GM13977 (cell line): ENCODE measurements at places on chromosomes 7 and 10.

DNA sequence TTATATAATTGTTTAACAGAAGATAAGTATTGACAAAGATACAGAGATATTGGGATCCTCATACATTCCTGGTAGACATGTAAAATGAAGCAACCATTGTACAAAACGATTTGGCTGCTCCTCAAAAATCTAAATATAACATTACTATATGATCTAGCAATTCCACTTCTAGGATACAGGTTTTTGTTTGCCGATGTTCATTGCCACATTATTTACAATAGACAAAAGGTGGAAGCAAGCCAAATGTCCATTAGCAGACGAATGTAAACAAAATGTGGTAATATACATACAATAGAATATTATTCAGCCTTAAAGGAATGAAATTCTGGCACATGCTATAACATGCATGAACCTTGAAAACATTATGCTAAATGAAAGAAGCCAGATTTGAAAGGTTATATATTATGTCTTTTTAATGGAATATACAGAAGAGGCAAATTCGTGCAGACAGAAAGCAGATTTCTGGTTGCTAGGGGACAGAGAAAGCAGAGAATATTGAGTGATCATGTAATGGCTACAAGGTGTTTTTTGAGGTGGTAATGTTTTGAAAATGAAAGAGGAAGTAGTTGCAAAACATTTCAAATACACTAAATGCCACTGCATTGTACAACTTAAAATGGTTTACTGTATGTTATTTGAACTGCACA, 44.9 kb downstream of the POLR1F start:
- DNase-seq = peak; percentile 44

DNA sequence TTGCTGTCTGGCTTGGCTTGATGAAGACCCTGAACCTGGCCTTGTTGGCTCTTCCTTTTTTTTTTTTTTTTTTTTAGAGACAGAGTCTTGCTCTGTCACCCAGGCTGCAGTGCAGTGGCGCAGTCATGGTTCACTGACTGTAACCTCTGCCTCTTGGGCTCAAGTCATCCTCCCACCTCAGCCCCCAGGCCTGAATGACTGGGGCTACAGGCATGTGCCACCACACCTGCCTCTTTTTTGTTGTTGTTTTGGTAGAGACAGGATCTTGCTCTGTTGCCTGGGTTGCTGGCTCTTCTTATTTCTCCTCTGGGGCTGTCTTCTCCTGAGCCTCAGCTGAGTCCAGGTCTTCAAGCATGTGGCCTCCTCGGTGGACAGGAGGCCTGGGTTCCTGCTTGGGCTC, 44.7 kb downstream of the PRF1 start:
- no peak for DNase-seq

DNA sequence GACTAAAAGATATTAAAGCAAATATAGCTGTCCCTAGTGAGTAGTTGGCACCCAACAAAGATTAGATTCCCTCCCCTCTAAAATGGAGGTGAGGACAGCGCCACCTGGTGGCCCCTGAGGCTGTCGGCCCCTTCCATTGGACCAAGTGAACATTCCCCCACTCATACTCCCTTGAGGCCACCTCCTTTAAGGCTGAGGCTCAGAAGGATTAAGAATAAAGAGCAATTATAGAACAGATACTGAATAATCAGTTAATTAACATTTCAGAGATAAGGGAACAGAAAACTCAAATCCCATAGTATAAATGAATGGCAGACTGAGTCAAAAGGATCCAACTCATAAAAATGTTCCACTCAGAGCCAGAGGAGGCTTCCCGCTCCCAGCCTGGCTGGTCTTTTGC, 130.4 kb upstream of the GHITM start:
- DNase-seq = peak; percentile 43

- no peak for DNase-seq
Measured at GRCh38 chr10:34565934-34566333, 249.2 kb downstream of the PARD3 start.

DNA sequence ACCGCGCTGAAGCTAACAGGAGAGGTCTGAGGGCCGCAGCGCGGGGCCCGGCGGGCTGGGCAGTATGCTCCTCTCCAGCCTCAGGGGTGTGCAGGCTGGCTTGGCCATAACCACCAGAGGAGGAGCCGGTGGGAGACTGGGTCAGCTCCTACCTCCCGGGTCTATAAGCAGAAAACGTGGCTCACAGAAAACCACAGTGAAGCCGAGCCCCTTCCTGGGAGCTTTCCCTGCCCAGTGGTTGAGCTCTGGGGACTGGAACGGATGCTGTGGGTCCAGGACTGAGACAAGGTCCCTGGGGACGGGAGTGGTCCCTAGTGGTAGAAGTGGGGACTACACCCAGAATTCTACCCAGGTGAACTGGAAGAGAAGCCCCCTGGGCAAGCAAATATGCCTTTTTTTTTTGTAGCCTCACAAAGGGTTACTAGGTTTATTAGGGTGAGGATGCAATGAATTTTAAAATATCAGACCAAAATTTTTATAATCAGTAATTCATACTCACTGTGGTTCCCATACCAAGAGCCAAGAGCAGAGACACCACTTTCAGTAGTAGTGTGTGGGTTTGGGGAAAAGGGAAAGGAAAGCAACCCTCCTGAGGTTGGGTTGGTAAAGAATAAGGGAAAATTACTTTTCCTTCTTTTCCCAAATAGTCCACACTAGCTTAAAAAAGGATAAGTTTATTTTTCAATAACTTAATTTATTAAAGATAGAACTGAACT, 67.9 kb upstream of the PRKCQ start:
- DNase-seq = peak; percentile 61

DNA sequence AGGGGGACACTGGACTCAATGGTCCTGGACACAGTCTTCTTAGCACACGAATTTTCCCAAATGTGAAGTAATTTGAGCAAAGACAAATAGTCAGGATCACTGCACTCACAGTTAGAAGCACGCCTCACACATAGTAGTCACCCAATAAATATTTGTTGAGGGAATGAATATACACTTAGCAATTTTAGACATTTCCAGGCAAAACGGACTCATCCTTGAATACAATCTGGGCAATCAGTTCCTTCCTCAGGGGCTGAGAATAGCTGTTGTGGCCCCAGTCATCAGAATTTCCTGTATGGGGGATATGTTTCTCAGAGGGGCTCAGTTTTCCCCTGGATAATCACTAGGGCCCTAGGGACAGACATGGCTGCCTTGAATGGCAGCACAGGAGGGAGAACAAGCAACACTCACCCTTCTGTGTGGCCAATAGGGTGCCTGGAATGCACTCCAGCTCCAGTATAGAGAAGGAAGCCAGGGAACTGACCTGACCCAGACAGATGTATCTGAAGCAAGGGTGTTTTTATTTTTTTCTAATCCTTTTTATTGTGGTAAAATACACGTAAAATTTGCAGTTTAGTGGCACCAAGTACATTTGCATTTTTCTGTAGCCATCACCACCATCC, 282.7 kb upstream of the ZNF32 start:
- DNase-seq = no peak

DNA sequence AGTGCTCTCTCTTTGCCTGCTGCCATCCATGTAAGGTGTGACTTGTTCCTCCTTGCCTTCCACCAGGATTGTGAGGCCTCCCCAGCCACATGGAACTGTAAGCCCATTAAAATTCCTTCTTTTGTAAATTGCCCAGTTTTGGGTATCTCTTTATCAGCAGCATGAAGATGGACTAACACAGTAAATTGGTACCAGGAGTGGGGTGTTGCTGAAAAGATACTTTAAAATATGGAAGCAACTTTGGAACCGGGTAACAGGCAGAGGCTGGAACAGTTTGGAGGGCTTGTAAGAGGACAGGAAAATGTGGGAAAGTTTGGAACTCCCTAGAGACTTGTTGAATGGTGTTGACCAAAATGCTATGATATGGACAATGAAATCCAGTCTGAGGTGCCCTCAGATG, 63.8 kb upstream of the PPP1R9A start:
- no peak for DNase-seq

DNA sequence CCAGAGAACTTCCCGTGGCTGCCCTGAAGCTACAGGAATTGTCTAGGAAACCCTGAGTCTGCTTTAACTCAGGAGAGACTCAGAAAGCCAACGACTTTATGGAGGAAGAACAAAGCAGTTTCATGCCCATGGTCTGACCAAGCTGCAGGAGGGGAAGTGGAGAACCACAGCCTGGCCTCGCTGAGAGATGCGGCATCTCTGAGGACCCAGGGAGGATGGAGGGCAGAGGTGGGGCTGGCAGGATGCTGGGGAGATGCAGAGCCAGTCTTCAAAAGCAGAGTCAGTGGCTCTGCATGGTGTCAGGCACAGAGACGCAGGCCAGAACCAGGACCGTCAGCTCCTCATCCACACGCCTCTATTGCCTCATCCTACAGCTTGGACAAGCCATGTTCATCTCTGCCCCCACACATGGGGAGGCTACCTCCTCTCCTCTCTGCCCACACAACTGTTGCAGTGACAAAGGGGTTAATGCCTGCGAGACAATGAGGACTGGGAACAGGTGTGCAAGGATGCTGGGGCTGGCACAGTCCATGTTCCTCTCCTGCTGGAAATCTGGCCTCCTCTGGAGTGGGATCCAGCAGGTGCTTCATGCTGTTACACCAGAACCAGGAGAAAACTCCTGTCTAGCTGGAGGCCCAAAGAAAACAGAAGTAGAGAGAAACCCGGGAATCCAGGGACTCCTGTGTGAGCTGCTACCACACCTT, 267.0 kb downstream of the PLXNA4 start:
- DNase-seq = no peak

GRCh38 chr7:63070696-63071095, 928.0 kb upstream of the ZNF722 start:
- no peak for DNase-seq

DNA sequence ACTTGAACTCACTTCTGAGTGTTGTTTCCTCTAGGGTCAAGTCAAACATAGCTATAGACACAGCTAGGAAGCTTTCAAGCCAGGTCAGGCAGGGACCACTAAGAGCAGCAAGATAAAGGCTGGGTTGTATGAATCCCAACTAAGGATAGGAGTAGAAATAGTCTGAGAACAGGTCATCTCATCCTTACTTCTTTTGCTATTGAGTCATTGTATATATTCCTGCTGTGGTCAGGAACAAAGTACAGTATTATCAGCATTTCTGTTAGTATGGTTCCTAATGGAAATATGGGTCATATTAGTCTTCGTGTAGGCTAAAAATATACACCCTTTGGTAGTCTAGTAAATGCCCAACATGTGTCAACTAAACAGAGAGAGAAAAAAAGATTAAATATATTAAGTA, 145.3 kb downstream of the BTAF1 start:
- no peak for DNase-seq

GRCh38 chr10:78543749-78544362, 510.2 kb downstream of the RPS24 start:
- DNase-seq = no peak

DNA sequence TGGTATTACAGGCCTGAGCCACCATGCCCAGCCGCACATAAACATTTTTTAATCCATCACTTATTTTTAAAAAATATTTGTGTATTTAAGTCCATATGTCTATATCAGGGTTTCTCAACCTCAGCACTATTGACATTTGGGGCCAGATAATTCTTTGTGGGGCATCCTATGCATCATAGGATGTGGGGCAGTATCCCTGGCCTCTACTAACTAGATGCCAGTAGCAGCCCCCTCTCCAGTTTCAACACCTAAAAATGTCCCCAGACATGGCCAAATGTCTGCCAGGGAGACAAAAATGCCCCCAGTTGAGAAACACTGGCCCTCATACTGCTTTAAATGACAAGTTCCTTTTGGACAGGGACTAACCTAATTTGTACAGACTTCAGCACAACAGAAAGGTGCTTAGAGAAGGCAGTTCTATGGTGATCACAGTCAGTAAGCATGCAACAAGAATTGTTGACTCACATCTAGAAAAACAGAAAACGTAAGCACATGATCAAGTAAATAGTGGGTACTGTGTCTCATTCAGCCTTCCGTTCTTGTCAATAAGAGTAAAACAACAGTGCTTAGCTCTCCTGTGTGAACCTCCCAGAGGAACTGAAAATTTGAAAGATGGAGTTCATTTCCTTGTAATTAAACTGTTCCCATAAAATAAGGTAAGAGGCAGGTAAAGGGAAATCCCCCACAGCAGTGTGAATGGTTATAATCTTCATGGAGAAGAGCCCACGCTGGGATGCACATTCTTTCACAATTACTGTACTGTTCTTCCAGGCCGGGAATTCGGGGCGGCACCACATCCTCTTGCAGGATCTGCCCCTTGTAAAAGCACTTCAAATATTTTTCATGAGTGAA, 17.3 kb upstream of the ADRB1 start:
- peak; percentile 33 for DNase-seq

- DNase-seq = no peak
Measured at GRCh38 chr7:2084781-2085505, 147.8 kb downstream of the MAD1L1 start.

DNA sequence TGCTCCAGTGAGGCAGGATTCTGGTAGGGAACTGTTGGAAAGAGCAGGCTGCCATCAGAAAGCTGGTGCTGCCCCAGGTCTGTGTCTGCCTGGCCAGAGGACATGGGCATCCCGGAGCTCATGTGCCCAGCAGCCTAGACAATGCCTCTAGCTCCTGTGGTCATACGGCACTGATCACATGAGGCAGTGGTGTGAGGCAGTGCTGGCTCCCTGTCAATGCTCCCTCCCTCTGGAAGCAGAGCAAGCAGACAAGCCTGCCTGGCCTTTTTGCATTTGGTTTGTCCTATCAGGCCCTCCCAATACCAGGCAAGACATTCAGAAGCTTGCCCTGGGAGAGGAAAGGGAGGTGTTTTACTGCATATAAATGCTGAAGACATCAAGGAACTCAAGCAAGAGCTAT, 19.5 kb upstream of the MMP21 start:
- DNase-seq = no peak

DNA sequence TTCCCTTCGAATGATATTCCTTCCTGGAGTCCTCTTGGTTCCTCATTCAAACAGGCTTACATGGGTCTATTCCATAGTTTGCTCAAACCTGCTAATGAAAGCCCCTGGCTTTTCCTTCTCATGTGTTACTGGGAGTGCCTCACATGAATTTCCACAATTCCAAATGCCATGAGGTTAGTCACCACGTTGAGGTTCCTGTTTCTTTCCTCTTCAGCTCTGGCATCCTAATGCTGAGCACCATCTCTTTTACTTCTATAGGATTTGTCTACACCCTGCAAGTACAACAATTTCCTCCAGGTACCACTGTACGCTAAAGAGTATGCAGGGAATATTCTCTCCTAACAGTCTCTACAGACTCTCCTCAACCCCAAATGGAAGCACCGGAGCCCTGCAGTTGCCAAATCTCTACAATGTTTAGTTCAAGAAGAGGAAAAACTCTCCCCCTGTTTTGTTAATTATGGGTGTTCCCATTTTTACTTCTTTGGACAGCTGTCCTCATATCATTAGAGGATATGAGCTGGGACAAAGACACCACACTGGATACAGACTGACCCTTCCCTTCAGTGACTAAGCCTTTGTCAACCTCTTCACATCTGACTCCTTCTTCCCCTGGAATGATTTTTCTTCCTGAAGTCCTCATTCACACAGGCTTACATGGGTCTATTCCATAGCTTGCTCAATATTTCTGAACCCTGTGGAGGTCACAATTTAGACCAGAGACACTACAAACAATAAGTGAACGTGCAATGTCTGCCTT, 145.8 kb upstream of the BET1 start:
- DNase-seq = no peak

- DNase-seq = no peak
Measured at GRCh38 chr7:36303202-36304098, 86.2 kb upstream of the ANLN start.
